ENCODE measurements at places on chromosomes 11 and 22. TPM values are rescaled to one million over a fixed set of nuclear protein-coding genes. Genes with fewer than 3 reads are reported as not detected.

ST14 gene
- not detected for total RNA-seq

CCDC15 gene
- 11.5 TPM for total RNA-seq

ENTHD1 gene
- total RNA-seq: not detected

NCF4 gene
- not detected for total RNA-seq

MRE11 gene
- total RNA-seq: 34.6 TPM
